AG08395 (cell line): ENCODE measurements at places on chromosomes 2 and 18.

DNA sequence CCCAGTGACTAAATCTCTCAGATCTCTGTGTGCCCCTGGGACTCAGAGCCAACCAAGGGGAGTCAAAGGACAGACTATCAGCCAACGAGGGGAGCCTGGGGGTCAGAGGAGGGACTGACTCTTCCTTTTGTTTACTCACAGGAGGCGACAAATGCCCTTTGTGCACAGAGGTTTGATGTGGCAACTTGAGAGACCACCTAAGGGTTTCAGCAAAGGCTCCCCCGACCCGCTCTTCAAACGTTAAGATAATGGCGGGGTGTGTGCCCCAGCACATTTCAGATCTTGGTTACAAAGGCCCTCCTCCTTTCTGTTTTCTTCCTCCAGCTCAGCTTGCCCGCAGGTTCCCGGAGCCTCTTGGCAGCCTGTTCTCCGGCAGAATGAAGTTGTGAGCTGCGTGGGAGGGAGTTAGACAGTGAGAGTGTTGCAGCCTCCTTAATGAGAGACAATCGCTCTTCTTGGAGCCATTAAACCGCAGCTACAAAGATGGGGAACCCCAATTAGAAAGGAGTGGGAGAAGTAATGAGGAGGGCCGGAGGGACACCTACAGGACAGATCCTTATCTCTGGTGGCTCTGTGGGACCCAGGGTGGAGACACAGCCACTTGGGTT is 76.2 kb downstream of the KIAA2012 start:
- peak; percentile 24 for DNase-seq

DNA sequence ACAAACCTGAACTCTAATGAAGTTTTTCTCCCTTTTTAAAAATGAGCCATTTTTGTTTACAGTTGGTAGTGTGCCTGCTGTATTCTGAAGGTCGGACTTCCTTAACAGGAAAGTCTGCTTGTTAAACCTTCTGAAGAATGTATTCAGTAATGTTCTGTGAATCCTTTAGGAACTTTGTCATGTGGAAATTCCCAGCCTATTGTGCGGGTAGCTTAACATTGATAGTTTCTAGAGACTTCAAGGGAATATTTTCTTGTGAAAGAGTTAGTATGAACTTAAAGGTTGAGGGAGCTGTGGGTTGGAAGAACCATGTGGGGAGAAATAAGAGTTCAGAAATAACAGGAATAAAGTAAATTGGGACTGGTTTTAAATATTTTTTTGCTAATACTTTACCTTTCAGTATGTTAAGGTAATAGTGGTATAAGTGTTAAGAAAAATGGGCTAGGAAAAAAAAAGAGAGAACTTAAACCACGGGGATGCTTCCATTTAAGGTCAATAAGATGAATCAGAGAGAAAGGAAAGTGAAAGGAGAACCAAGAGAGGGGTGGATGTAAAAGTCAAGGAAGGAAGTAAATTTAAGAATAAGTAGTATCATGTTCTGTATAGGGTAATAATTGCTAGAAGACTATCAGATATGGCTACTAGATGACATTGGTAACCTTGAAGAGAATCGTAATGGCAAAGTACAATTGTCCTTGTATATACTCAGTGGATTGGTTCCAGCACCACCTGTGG is 90.5 kb downstream of the PMS1 start:
- DNase-seq: no peak

DNA sequence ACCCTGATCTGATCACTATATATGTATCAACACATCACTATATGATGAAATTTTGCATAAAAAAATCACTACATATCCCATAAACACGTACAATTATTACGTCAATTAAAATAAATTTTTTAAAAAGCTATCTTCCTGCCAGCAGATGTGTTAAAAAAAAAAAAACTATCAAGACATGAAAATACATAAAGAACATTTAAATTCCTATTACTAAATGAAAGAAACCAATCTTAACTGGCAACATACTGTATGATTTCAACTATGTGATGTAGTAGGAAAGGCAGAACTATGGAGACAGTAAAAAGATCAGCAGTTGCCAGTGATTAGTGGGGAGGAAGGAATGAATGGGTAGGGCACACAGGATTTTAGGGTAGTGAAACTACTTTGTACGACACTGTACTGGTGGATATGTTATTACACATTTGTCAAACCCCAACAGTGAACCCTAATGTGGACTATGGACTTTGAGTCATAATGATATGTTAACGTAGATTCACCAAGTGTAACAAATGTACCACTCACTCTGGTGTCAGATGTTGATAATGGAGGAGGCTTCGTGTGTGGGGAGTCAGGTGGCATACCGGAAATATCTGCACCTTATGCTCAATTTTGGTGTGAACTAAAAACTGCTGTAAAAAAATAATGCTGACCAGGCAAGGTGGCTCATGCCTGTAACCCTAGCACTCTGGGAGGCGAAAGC is 27.4 kb downstream of the USP34 start:
- DNase-seq: no peak

DNA sequence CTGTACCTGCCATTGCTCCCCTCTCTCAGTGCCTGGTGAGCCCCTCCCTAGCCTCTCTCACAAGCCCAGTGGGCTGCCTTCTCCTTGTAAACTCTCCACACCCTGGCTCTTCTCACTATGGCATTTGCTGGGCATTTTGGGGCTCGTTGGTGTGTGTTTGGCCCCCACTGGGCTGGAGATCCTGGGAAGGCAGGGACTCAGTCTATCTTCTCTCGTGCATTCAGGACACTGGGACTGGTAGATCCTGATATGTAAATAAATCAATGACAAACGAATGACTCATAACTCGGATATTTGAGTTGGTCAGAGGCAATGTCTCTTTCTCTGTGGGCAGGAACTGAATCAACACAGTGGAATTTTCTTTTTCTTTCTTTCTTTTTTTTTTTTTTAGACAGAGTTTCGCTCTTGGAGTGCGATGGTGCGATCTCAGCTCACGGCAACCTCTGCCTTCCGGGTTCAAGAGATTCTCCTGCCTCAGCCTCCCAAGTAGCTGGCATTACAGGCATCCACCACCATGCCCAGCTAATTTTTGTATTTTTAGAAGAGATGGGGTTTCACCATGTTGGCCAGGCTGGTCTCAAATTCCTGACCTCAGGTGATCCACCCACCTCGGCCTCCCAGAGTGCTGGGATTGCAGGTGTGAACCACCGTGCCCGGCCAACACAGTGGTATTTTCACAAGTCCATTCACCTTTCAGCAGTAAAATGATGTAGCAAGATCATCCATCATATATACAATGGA is 144.6 kb upstream of the SPRED2 start:
- DNase-seq: peak; percentile 91
